ENCODE measurements at places on chromosomes 12 and 14. TPM values are rescaled to one million over a fixed set of nuclear protein-coding genes. Genes with fewer than 3 reads are reported as not detected.

- H3K4me3 ChIP-seq = no peak overlapping the region
- no peaks in the 10 kb centered on the region for H3K4me1 ChIP-seq
- H3K27ac ChIP-seq = no peak overlapping the region
- no peak for DNase-seq
- no peaks in the 10 kb centered on the region for H3K36me3 ChIP-seq
Measured at GRCh38 chr14:92549859-92550230, 36.3 kb downstream of the RIN3 start.

GRCh38 chr14:83006121-83006670 lies 1472.5 kb upstream of the SEL1L start:
- H3K27ac ChIP-seq = no peak overlapping the region
- no peaks in the 10 kb centered on the region for H3K36me3 ChIP-seq
- DNase-seq = no peak
- no peak overlapping the region for H3K4me3 ChIP-seq
- no peaks in the 10 kb centered on the region for H3K27me3 ChIP-seq

DNA sequence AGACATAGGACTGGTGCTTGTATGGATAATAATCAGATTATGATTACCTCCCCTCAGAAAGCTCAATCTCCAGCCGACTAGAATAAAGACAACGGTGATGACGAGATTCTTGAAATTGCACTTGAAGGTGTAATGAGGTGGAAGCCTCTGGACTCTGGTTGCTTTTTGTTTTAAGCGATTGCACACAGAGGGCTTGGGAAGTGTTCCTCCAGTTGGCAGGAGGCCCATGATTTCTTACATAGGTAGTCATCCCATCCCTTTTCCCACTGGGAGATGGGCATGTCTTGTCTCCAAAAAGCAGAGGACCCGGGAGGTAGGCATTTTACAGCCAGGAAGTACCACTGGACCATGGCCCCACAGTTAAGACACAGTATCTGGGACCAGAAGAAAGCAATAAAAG lies 165.7 kb upstream of the FKBP4 start:
- no peak for DNase-seq
- H3K4me1 ChIP-seq = no peaks in the 10 kb centered on the region
- no peak overlapping the region for H3K27ac ChIP-seq
- H3K36me3 ChIP-seq = no peaks in the 10 kb centered on the region

GRCh38 chr14:77260631-77261030 lies 10.4 kb downstream of the NGB start:
- no peak overlapping the region for H3K4me3 ChIP-seq
- no peaks in the 10 kb centered on the region for H3K36me3 ChIP-seq
- no peak for DNase-seq
- H3K27me3 ChIP-seq = no peaks in the 10 kb centered on the region
- H3K4me1 ChIP-seq = no peaks in the 10 kb centered on the region

GRCh38 chr12:22333713-22334409 lies 646 bp downstream of the ST8SIA1 start:
- no peak for DNase-seq
- H3K27me3 ChIP-seq = peaks cover 3% of the 10 kb centered on the region
- H3K4me3 ChIP-seq = peak overlapping the region; percentile 51

GRCh38 chr12:7411343-7411742 lies 32.6 kb downstream of the CD163L1 start:
- no peak overlapping the region for H3K27ac ChIP-seq
- H3K4me1 ChIP-seq = no peaks in the 10 kb centered on the region
- no peak for DNase-seq
- no peaks in the 10 kb centered on the region for H3K36me3 ChIP-seq
- no peak overlapping the region for H3K4me3 ChIP-seq

DNA sequence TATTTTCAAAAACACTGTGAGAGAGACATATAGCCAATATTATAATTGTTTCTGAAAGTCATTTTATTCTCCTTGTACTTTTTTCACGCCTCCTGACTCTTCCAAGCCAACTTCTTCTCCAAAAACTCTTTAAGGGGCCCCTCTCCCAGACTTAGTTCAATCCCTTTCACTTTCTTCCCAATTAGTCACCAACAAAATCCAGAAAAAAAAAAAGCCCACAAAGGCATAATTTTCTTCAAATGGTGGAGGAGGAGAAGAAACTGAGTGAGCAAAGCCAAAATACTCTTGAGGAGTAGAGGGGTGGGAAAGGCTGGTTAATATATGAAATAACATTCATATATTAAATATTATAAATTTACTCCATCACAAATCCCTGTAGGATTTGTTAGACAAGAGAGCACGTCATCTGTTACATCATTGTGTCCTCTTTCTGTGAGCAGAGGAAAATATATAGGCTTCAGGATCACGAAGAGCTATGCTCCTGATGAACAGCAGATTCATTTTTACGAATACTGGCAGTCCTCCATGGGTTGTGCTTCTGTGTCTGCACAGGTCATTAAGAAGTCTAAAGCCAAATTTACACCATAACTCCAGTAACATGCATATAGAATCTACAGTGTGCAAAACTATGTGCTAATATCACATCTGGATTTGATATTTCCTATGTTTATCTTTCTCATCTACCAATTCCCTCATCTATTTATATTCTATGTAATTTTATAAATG lies 25.9 kb upstream of the NID2 start:
- H3K27ac ChIP-seq = no peak overlapping the region
- H3K4me3 ChIP-seq = no peak overlapping the region
- no peak for DNase-seq
- no peaks in the 10 kb centered on the region for H3K4me1 ChIP-seq
- no peaks in the 10 kb centered on the region for H3K36me3 ChIP-seq

- H3K36me3 ChIP-seq = no peaks in the 10 kb centered on the region
- no peak for DNase-seq
- peaks cover 28% of the 10 kb centered on the region for H3K4me1 ChIP-seq
- H3K27ac ChIP-seq = no peak overlapping the region
Measured at GRCh38 chr12:114694436-114695304, 10.7 kb upstream of the TBX3 start.

DNA sequence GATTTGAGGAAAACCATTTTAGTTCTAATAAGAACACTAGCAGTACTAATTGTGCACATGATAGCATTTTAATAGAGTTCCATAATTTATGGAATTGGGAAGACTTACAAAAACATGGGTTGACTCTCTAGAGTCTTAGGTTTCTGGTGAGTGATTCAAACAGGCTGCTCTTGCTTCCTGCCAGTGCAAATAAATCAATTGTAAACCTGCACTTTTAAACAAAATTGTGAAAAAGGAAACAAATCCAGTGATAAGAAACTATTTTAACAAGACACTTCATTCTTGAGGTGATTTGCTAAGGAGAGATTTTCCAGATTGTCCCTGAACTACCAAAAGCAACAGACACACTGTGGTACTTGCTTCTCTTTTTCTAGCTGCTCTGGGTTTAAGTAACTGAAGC lies 112.2 kb downstream of the CACNA1C start:
- H3K27ac ChIP-seq = no peak overlapping the region
- H3K4me3 ChIP-seq = no peak overlapping the region
- no peaks in the 10 kb centered on the region for H3K27me3 ChIP-seq
- peaks cover 4% of the 10 kb centered on the region for H3K4me1 ChIP-seq
- no peaks in the 10 kb centered on the region for H3K36me3 ChIP-seq
- DNase-seq = no peak

DNA sequence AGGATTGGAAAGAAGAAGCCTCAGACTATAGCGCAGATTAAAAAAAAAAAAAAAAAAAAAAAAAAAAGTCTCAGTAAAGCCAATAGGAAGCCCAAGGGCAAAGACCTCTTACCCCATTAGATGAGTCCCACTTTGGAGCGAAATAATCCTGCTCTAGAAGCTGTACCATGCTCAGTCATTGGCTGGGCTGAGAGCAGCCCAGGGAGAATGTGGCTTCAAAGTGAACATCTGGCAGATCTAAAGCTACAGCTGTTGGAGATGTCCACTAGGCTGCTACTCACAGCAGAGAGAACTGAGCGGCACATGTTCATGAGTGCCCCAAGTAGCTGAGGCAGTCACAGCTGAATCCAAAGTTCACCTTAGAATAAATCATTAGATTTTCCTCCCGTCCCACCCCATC lies 560.9 kb downstream of the MED13L start:
- no peaks in the 10 kb centered on the region for H3K4me1 ChIP-seq
- H3K27me3 ChIP-seq = no peaks in the 10 kb centered on the region
- H3K36me3 ChIP-seq = no peaks in the 10 kb centered on the region
- H3K27ac ChIP-seq = no peak overlapping the region
- DNase-seq = peak; percentile 26
- H3K4me3 ChIP-seq = no peak overlapping the region

DNA sequence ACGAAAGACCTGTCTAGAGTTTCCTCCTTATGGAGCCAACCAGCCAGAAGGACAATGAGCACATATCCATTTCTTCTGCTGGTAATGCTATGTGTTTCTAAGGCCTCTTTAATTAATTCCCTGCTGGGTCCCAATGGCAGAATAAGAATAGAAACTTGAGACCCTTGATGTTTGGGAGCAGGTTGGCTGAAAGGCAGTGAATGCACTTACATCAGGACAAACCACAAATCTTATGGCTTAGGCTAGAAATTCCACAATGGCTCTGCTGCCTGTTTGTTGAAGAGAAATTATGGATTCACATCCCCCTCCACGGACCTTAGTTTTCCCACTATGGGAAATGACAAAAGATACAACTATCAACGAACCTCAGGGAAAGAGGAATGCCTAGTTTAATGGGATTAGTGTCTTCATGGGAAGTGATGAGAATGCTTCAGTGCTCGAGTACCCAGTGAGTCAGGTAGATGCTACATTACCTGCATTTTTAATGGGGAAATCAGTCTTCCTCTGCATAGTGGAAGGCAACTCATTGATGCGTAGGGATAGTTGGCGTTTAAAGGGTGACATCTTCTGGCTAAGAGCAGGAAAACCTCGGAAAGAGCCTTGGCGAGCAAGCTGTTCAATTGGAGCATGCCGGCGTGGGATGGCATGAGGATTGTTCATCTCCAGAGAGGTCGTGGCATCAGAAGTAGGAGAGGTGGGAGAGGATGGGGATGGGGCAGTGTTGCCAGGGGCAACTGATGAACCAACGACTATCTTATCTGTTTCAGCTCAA lies 46.5 kb downstream of the PAPLN start:
- peaks cover 18% of the 10 kb centered on the region for H3K36me3 ChIP-seq
- H3K4me1 ChIP-seq = no peaks in the 10 kb centered on the region
- H3K27ac ChIP-seq = no peak overlapping the region
- no peaks in the 10 kb centered on the region for H3K27me3 ChIP-seq
- peak; percentile 28 for DNase-seq

GRCh38 chr14:70139384-70139783 lies 49.4 kb downstream of the SLC8A3 start:
- peaks cover 2% of the 10 kb centered on the region for H3K27me3 ChIP-seq
- no peaks in the 10 kb centered on the region for H3K36me3 ChIP-seq
- H3K4me1 ChIP-seq = no peaks in the 10 kb centered on the region

GRCh38 chr12:52945389-52946232 lies 3.3 kb upstream of the KRT18 start:
- peaks cover 5% of the 10 kb centered on the region for H3K4me1 ChIP-seq
- peaks cover 17% of the 10 kb centered on the region for H3K36me3 ChIP-seq
- peaks cover 4% of the 10 kb centered on the region for H3K27me3 ChIP-seq
- peak; percentile 93 for DNase-seq
- H3K27ac ChIP-seq = peak overlapping the region; percentile 93

- H3K27me3 ChIP-seq = no peaks in the 10 kb centered on the region
- H3K4me1 ChIP-seq = no peaks in the 10 kb centered on the region
- H3K27ac ChIP-seq = no peak overlapping the region
- peak; percentile 65 for DNase-seq
- H3K4me3 ChIP-seq = no peak overlapping the region
Measured at GRCh38 chr12:42568952-42569915, 20.3 kb downstream of the PRICKLE1 start.

DNA sequence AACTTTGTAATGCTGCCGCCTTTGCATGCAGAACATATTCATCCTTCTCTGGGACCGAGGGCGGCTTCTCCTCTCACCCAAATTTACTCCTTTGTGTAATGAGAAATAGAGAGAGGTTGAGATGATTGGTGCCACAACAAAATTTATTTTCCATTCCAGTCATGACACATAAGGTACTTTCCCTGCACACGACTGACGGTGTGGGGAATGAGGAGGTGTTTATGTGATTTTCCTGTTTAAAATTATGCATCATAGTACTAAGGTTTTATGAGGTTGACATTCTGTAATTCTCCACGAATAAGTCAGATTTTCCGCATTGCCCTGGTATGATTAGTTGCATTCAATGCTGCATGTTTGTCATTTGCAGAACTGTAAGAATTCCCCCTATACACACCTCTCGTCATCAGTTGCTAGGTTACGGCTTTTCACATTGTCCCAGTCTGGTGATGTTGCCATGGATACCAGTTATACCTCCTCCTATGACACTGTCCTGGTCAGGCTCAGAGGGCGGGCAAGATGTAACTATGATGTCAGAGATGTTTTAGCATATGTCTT lies 23.1 kb downstream of the BICDL1 start:
- H3K36me3 ChIP-seq = no peaks in the 10 kb centered on the region
- no peak for DNase-seq
- no peaks in the 10 kb centered on the region for H3K27me3 ChIP-seq
- no peaks in the 10 kb centered on the region for H3K4me1 ChIP-seq
- H3K27ac ChIP-seq = no peak overlapping the region

DNA sequence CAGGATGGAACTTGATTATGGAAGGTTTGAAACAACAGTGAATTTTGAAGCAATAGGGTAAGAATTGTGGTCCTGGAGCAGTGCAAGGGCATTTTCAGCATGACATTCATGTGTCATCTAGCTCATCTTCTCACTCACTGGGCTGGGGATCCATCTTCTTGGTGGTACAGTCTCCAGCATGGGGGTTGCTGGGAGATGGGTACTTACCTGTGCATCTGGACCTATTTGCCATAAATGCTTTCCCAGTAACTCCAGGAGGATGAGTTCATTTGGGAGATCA lies 7.2 kb downstream of the HSP90AA1 start:
- no peak overlapping the region for H3K4me3 ChIP-seq
- no peak for DNase-seq
- H3K36me3 ChIP-seq = peaks cover 46% of the 10 kb centered on the region
- H3K4me1 ChIP-seq = peaks cover 12% of the 10 kb centered on the region

- no peaks in the 10 kb centered on the region for H3K4me1 ChIP-seq
- H3K27ac ChIP-seq = no peak overlapping the region
- no peak overlapping the region for H3K4me3 ChIP-seq
- no peaks in the 10 kb centered on the region for H3K36me3 ChIP-seq
- no peaks in the 10 kb centered on the region for H3K27me3 ChIP-seq
Measured at GRCh38 chr14:101963052-101963451, 1.3 kb upstream of the DYNC1H1 start.

C12orf43 gene
- polyA plus RNA-seq = 5.1 TPM

BRI3BP gene
- polyA plus RNA-seq = 7.0 TPM

LGR5 gene
- 6.4 TPM for polyA plus RNA-seq

MIP gene
- polyA plus RNA-seq = 0.06 TPM

ZNF891 gene
- polyA plus RNA-seq = 0.55 TPM

AACS gene
- polyA plus RNA-seq = 23.7 TPM

Measured in small intestine (tissue), 16 donors.